Activated CD8-positive, alpha-beta memory T cell treated with anti-CD3 and anti-CD28 coated beads for 4 hours (primary cell): ENCODE measurements at places on chromosomes 12 and 14.

- DNase-seq = no peak
Measured at GRCh38 chr14:92258934-92259333, 64.0 kb upstream of the SLC24A4 start.

GRCh38 chr12:32446316-32447119, 47.2 kb downstream of the FGD4 start:
- no peak for DNase-seq

GRCh38 chr14:82855912-82856391, 1322.3 kb upstream of the SEL1L start:
- DNase-seq = no peak

DNA sequence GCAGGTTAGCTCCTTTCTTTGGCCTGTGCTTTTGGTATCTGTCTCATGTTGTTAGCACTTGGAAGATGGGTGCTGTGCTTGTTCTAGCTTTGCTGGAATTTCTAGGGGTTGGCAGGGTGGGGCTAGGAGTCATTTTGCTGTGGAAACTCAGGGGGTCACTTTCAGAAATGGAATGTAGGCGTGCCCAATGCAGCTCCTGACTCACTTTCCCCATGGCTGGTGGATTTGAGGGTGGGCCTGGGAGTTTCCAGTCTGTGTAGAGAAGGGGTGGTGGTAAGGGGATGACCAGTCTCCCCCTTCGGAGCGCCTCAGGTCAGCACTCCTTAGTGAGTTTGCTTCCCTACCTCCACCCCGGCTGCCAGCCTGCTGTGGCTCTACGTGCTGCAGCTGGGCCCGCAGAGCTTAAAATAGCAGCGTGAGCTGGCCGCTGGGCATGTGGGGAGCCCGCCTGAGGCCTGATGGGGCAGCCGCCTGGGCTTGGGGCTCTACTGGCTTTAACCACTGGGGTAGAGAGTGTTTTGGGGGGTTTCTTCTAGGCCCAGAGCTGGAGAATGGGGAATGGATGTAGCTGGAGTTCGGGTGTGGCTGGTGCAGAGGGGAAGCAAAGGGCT, 108.2 kb downstream of the TSPAN9 start:
- no peak for DNase-seq

DNA sequence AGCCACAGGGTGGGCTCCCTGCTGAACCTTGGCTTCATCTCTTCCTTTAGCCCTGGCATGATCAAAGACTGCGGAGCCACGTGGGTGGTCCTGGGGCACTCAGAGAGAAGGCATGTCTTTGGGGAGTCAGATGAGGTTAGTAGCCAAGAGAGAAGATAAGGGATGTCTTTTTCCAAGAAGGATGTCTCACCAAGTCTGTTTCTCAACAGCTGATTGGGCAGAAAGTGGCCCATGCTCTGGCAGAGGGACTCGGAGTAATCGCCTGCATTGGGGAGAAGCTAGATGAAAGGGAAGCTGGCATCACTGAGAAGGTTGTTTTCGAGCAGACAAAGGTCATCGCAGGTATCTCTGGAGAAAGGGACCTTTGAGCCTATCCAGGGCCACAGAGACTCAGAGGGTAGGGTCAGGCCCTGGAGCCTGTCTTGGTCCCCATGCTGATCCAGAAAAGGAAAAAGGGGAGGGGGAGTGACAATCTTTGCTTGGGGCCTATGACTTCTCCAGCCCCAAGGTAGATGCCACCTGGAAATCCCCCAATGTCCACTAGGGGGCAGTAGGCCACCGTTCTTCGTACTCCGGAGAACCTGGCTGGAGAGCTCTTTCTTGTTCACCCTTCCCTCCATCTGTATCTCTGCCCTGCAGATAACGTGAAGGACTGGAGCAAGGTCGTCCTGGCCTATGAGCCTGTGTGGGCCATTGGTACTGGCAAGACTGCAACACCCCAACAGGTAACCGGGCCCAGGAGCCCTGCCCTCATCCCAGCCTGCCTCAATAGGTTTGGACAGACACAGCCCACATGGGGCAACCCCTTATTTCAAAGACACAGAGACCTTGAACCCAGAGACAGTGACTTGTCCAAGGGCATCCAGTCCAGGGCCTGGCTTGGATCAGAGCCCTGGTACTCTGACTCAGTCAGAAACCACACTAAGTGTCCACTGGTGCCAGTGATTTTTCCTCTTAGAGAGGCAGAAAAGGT, 2.0 kb downstream of the TPI1 start:
- peak; percentile 73 for DNase-seq

- DNase-seq = no peak
Measured at GRCh38 chr12:50103767-50104321, at the start of gene GPD1. Gene GPD1, plus strand, starts transcription at chr12:50104008. Its CDS starts 43 bp downstream, at chr12:50104051.

- DNase-seq = peak; percentile 66
Measured at GRCh38 chr14:58298477-58299400, at the start of gene ARID4A. Gene ARID4A, plus strand, starts transcription at chr14:58298555. Its CDS starts 1,300 bp downstream, at chr14:58299855.

GRCh38 chr12:47995981-47996401, 8.3 kb downstream of the COL2A1 start:
- DNase-seq = no peak

DNA sequence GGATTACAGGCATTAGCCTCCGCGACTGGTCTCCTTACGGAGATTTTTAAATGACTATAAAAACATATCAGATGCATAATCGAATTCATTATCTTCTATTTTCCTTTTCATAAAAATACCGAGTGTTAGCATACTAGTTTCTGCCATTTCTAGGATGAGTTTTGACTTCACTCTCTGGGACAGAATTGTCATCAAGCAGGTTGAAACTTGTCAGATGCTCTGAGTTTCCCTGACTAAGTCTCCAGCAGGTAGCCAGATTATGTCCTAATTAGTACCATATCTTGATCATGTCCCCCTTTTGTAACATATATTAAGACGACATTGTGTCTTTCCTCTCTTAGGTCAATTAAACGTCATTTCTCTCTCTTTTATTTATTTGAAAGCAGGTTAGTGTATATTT, 103.5 kb upstream of the RASSF8 start:
- DNase-seq = no peak

DNA sequence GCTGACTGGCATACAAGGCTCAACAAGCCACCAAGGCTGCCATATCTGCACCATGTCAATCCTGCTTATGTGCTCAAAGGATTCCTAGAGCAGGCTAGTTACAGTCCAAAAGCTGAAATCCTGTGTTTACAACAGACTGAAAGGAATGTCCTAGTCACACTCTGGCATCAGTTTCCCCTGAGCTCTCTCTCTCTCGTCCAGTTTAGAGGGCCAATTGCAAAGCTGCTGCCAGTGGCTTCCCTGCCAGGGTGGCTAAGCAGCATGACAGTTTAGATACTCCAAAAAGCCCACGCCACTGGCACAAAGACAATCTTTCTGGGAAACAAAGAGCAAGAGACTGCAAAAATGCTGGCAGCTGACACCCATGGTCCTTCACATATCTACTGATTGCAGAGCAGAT, 392.1 kb downstream of the RPS29 start:
- no peak for DNase-seq

- no peak for DNase-seq
Measured at GRCh38 chr14:61927520-61927919, 165.3 kb downstream of the SNAPC1 start.

DNA sequence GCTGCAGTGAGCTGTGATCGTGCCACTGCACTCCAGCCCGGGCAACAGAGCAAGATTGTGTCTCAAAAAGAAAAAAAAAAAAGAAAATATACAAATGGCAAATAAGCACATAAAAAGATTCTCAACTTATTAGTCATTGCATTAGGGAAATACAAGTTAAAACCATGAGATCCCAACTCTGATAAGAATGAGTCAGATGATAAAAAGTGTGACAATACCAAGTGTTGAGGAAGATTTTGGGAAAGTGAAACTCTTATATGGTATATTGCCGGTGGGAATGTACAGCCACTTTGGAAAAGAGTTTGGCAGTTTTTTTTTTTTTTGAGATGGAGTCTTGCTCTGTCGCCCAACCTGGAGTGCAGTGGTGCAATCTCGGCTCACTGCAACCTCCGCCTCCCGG, 7.6 kb upstream of the PRPF40B start:
- no peak for DNase-seq

- no peak for DNase-seq
Measured at GRCh38 chr12:65529771-65530435, 251.4 kb downstream of the MSRB3 start.

DNA sequence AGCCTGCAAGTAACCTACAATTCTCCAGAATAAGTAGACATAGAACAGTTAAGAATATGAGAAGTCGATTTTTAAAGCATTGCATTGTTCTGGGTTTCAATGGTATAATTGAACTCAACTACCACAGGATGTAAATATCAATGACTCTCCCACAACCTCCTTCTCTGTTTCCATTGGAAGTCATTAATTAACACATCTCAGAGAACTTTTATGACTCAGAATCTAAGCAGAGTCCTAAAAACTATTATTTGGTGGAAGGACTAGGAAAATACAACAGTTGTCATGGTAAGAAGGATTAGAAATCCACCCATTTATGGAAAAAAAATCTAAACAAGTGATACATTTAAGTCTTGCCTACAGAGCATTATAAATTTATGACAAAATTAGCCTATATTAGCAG, 21.1 kb upstream of the CPNE8 start:
- DNase-seq = no peak

DNA sequence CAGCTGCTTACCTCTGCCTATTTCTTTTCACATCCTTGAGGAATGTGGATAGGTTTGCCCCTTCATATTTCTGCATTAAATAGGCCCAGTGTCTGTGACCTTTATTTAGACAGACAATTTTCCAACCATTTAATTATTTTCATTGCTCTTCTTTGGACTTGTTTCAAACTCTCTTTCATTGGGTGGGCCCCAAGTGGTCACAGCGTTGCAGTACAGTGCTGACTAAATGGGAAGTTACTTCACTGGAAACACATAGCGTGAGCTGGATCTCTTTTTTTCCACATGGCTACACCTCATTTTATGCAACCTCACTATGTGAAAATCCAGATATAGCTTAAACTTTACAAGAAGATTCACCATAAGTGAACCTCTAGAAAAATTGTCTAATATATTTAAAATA, 438.9 kb downstream of the ADAMTS20 start:
- no peak for DNase-seq

- DNase-seq = no peak
Measured at GRCh38 chr12:108750526-108750925, 19.2 kb upstream of the CORO1C start.

GRCh38 chr14:20610002-20610765, 19.0 kb upstream of the RNASE12 start:
- DNase-seq = no peak

DNA sequence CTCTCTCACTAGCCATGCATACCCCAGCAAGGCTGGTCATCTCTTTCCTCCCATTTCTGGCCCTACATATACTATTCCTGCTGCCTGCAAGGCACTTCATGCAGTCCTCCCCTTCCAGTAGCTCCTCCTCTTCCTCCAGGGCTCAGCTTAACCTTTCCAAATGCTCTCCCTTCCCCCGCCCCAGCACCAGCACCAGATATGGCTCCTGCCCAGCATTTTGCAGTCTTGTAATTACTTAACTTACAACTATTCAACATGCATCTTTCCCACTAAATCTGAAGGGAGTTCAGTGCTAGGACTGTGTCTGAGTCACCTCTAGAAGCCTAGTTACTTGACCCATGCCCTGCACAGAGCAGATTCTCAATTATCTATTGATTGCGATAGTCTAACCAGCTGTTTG, 1.8 kb upstream of the FBXO21 start:
- no peak for DNase-seq

DNA sequence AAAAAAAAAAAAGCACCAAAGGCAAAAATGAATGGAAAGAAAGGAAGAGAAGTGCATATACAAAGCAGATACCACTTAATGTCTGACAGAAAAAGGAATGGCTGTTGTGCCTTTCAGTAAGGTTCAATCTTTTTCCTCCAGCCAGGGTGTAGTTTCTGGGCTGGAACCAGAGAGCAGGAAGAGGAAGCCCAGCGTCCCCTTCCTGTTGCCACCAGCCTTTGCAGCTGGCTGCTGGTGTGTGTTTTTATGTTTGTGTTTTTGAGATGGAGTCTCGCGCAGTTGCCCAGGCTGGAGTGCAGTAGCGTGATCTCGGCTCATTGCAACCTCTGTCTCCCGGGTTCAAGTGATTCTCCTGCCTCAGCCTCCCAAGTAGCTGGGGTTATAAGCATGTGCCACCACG, 64.6 kb upstream of the LTA4H start:
- DNase-seq = no peak

- peak; percentile 63 for DNase-seq
Measured at GRCh38 chr12:124767066-124767821, 96.4 kb downstream of the SCARB1 start.

DNA sequence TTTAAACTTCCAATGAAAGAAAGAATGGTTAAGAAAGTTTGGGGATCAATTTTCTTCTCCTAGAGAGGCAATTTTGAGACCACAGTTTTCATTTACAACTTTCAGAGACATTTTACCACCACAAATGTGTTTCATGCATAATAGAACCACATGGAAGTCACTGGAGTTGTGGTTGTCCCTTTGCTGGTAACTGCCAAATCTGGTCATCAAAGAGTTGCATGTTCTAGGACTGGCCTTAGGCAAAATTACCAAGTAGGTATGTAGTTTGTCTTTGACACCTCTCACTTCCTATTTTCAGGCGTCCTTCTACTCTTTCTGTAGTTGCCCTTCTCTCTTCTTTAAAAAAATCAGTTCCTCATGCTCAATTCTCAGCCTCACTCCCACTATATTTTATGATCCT, 54.3 kb upstream of the TMX1 start:
- DNase-seq = no peak

DNA sequence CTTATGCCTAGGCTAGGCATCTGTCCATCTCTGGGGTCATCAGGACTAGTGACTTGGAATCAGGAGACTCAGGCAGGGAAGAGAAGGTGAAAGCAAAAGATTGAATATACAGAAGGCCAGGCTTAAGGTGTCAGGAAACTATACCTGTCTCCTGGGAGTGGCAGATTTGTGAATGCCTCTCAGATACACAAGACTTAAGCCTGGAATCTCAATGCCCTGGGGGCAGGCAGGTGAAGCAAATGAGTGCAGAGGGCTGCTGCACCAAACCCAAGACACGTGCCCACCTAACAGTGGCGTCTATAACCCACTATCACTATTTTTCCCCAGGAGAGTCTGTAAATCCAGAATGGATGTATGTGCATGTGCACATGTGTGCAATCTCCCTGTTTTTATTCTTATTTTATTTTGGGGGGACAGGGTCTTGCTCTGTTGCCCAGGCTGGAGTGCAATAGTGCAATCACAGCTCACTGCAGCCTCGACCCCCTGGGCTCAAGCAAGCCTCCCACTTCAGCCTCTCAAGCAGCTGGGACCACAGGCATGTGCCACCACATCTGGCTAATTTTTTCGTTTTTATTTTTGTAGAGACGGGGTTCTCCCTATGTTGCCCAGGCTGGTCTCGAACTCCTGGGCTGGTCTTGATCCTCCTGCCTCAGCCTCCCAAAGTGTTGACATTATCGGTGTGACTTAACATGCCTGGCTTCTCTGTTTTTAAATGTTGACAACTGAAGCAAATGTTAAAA, 31.9 kb upstream of the FOS start:
- DNase-seq = no peak

DNA sequence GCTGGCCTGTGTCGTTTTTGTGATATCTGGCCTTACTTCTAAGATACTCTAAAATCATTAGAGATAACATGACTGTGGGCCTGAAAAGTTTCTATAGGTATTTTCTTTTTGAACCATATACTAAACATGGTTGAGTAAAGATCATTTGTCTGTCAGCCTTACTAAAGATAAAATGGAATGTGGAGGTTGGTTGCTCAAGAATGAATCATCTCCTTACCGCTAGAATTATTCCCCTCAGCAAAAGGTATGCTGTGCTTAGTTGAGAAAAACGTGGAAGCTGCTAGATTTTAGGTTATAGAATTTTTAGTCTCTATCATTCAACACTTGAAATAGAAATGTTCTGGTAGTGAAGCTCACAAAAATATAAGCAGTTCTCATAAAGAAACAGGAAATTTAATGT, 407.3 kb downstream of the AEBP2 start:
- DNase-seq = no peak

GRCh38 chr12:4293299-4293965, 19.9 kb downstream of the CCND2 start:
- DNase-seq = no peak
